ENCODE measurements at places on chromosomes 4 and X.

DNA sequence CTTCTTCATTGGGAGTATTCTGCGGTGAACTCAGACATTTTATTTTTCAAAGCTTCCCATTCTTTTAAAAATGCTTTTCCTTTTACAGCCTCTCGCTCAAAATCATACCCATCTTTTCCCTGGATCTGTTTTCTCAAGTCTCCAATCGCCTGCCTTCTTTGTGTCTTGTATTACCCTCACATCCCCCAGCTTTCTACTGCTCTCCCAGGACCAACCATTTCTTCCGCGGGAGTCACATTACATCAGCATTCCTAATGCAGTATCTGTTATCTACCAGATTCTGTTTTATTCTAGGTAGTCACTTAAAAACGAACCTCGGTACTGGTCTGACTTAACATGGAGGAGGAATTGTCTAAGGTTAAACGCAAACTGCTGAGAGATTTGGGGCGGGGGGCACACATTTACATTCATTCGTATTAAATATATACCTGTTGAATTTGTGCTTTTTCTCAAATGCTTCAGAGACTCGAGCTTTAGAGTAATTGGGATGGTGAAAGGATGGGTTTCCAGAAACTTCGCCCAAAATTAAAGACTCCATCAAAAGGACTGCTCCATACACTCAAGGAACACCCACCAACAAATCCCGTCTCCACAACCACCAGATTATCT lies 493 bp upstream of the UCHL1 start:
- no peak for DNase-seq

DNA sequence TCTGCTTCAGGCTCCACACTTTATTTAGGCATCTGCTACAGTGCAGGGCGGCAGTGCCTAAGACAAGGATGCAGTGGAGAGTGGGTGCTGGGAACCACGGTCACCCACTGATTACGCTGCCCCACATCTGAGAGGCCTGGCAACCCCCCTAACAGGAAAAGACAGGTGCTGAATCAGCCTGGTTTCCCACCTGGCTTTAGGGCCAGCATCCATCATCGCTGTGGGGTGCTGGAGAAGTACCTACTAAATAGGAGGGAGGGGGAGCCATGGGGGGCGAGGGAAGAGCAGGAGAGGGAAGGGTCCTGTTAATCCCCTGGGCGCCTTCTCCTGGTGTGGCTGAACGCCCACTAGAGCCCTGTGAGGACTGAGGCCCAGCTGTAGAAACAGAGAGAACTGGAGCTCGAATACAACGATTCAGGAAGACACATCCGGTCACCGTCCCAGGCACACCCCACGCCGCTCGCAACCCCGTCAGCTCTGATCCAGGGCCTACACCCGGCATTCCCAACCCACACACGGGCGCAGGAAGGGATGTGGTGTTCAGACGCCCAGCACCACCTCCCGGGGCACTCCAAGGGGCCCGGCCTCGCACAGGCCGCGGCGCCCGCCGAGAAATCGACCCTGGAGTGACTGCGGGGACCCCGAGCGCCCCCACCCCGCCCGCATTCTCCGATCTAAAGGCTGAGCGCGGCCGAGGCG lies 554 bp downstream of the DCTD start:
- DNase-seq: peak; percentile 13

DNA sequence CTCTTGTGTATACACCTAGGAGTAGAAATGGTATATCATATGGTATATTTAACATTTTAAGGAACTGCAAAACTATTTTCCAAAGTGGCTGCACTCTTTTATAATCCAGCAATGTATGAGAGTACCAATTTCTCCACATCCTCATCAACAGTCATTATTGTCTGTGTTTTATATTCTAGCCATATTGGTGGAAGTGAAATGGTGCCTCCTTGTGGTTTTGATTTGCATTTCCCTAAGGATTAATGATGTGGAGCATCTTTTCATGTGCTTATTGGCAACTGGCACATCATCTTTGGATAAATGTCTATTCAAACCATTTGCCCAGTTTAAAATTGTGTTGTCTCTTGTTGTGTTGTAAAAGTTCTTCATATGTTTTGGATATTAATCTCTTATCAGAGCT lies 9.6 kb downstream of the BMP15 start:
- no peak for DNase-seq

- no peak for DNase-seq
These were observed 5.0 kb downstream of the SHOX start for GRCh38 chrX:635428-636090.

GRCh38 chrX:135516376-135516775 lies 4.1 kb upstream of the INTS6L start:
- DNase-seq: no peak

- DNase-seq: no peak
These were observed 60.6 kb downstream of the POLR2B start for GRCh38 chr4:57039345-57039744.

GRCh38 chr4:108947526-108947925 lies 184.7 kb upstream of the ETNPPL start:
- DNase-seq: no peak

GRCh38 chr4:13705521-13706041 lies 78.1 kb upstream of the BOD1L1 start:
- DNase-seq: no peak

DNA sequence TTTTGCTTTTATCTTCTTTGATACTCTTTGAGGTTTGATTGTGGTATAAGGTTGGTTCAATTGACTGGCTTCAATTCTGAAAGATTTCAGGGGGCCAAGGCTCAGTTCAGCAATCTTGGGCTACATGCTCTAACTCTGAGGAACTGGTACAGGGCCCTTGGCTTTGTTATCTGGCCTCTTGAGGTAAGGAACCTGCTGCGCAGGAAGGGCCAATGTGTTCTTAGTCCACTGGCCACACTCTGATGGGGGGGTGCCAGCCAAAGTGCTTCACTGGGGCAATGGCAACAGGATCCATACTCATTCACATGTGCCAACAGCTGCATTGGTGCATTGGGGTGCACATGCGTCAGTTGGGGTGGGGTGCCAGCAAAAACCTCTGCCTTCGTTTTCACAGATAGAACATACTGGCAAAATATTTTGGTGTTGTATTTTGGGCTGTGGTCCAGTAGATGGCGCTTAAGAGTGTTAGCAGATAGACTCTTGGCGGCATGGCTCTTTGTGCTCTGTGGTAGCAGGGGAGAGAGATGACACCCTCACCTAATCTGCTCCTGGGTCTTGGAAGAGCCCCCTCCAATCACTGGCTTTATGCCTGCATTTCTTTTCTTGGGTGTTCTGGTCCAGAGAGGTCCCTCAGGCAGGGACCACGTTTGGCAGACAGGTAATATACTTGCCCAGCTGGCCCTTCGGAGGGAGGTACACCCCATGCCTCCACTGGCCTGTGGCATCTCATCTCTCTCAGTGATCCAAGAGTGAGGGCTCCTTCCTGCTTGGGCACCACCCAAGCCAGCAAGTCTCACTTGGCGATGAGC lies 42.9 kb downstream of the NDST3 start:
- DNase-seq: no peak

DNA sequence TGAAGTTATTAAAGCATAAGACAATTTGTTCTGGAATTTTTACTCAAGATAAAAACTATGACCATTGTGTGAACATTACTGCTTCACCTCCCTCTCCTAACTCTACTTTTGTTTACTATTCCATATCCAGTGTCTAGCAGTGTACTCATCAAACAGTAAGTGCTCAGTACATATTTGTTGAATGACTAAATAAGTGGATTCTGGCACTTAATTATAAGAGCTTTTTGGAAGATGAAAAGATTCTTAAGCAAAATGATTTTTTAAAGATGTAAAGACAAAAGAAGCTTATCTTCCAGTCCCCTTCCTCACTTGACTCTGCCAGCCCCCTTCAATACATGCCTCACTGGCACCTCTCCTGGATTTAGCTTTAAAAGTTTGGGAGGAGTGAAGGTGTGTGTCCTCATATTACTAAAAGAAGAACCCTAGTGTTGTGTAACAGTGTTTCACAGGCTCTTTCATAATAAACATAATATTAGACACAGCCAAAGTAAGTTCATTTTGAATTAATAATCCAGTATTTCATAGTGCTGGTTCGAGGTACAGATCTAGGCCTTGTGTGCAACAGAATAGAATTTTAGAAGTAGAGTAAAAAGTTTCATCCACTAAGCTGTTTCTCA lies 53.0 kb downstream of the GAB1 start:
- no peak for DNase-seq

DNA sequence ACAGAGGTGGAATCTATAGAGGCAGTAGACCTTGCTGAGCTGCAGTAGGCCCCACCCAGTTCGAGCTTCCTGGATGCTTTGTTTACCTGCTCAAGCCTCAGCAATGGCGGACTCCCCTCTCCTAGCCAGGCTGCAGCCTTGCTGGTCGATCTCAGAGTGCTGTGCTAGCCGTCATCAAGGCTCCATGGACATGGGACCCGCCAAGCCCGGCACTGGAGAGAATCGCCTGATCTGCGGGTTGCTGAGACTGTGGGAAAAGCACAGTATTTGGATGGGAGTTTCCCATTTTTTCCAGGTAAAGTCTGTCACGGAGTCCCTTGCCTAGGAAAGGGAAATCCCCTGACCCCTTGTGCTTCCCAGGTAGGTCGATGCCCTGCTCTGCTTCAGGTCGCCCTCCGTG lies 124.8 kb upstream of the KLF8 start:
- DNase-seq: no peak

- no peak for DNase-seq
These were observed 186.0 kb upstream of the FAM241A start for GRCh38 chr4:111959222-111959621.

DNA sequence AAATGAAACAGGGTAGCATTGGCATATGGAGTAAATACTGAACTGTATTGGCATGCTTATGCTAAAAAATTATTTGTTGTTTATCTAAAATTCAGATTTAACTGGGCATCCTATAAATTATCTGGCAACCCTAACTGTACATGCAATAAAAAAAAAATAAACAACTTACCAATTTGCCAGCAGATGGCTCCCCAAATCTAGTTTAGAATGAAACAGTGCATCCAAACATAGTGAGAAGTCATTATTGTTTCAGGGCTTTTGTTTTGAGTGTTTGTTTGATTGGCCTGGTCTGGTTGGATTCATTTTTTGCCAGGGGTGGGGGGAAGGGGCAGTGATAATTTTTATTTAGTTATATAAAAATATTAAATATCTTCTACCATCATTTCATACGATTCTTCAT lies 12.8 kb upstream of the NSUN7 start:
- no peak for DNase-seq

- no peak for DNase-seq
These were observed 25.9 kb downstream of the EIF2S3 start for GRCh38 chrX:24080704-24081103.

DNA sequence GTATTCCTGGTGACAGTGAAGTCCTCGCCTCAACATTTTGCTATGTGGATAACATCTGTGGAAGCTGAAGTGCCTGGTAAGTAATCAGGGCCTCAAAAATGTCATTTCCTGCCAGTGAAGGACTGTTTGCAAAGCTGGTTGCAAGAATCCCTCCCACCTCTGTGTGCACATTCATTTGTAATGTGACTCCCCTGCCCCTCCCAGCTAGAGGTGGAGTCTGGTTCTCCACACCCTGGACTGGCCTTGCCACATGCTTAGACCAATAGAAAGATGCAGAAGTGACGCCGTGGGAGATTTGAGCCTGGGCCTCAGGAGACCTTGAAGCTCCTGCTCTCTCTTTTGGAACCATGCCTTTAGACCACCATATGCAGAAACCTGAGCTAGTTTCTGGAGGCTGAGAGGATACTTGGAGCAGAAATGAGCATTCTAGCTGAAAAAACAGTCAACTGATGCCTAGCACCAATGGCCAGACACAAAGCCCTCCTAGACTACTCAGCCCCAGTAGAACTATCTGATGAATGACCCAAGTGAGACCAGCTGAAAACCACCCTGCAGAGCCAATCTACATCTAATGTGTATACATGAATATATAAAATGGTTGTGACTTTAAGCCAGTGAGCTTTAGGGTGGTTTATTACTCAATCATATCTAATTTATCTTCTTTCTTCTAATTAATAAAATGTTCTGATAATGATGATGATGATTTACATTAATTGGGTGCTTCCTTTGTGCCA lies 47.8 kb upstream of the CRMP1 start:
- no peak for DNase-seq

DNA sequence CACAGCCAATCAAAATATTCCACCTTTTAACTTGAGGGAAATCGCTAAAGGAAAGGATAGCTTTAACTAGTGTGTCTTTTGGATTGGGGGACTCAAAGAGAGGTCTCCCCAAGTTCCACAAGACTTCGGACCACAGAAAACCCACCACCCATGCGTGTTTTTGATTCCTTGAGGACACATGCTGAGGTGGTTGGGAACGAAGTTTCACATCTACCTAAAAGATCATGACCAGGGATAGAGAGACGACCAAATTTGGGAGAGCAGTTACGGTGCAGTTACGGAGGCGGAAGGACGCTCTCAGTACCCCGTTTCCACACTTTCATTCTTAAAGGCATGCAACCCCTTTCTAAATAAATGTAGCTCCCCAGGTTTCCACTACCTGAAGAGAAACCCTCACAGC lies 1.1 kb downstream of the PCYT1B start:
- DNase-seq: no peak

DNA sequence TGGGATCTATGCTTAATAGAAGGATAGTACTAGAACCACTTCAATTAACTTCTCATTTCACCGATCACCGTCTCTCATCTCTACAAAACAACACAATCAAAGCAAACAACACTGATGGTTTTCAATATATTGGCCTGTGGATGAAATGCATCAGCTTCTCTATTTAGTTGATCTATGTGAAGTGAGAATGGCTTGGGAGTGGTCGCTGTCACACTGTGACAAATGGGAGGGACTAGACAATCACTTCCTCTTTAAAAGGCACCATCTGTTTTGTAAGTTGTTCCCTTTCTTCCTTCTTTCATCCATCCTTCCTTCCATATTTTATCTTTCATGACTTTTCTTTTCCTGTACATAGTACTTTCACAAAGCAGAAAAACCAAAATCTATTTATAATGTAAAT lies 23.9 kb upstream of the NWD2 start:
- no peak for DNase-seq

- no peak for DNase-seq
These were observed 14.3 kb downstream of the ABLIM2 start for GRCh38 chr4:8144359-8144758.

GRCh38 chr4:62627141-62627540 lies 1427.0 kb downstream of the ADGRL3 start:
- DNase-seq: no peak

DNA sequence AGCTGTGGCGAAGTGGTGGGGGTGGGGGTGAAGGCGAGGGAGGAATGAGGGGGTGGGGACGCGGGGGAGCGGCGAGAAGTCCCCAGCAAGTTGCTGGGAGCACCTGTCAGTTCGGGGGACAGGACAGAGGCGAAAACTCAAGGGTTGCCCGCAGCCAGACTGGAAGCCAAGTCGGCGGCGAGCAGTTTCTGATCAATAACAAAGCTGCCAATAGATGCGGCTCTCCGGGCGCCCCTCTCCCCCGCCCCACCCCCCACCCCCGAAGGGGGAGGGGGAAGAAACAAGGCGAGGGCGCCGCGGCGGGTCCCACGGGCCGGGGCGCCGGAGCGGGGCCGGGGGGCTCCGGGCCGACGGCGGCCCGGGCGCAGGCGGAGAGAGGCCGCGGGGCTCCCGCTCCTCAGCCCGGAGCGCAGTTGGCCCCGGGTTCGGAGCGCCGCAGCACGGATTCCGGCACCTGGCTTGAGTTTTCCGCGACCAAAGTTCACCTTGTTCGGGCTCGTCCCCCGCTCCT lies 379 bp downstream of the PDGFC start:
- DNase-seq: no peak

Data from activated gamma-delta T cell treated with anti-CD3 and anti-CD28 coated beads, Interleukin-2, amount 50 U/mL, for 16 hours (primary cell).